ENCODE measurements at places on chromosomes 2 and 18.

DNA sequence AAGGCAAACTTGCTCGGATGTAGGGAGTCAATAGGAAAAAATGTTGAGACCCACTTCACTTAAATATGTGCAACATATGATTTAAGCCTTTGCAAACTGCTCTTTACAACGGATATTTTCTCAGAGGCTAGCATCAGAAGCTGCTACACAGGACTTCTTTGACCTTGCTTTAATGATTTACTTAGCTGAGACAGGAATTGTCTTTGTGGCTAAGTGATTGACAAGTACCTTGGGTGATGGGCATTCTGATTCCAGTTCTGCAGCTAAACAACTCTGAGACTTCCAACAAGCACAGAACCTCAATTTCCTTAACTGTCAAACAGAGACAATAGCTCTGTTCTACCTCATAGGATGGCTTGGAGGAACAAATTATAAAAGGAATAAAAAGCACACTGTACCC, 150.2 kb downstream of the NCKAP5 start:
- no peak for DNase-seq

DNA sequence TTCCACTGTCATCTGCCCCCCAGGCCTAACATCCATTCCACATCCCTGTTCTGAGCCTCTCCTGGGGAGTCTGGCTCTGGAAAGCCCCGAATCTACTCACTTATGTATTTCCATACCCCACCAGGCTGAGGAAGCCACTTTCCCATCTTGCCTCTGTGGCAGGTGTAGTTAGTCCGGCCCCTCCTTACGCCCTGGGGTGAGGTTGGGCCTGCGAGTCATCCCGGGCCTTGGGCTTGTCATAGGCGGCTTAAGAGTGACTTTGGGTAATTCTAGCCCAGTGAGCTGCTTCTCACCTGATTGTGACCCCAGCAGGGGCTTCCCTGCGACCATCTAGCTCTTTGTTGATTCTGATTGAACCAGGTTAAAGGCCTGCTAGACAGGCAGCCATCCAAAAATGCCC, 21.1 kb downstream of the PCARE start:
- DNase-seq = no peak

DNA sequence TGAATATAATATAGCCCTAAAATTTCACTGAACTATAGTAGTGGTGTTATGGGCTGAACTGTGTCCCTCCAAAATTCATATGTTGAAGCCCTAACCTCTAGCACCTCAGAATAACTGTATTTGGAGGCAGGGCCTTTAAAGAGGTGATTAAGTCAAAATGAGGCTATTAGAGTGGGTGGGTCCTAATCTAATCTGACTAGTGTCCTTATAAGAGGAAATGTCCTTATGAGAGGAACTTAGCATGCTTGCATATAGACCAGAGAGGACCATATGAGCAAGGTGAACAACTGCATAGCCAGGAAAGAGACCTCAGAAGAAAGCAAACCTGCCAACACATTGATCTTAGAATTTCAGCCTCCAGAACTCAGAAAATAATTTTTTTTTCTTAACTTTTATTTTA, 238.4 kb downstream of the ZEB2 start:
- DNase-seq = no peak

- no peak for DNase-seq
Measured at GRCh38 chr2:191479680-191480023, 198.3 kb upstream of the NABP1 start.

DNA sequence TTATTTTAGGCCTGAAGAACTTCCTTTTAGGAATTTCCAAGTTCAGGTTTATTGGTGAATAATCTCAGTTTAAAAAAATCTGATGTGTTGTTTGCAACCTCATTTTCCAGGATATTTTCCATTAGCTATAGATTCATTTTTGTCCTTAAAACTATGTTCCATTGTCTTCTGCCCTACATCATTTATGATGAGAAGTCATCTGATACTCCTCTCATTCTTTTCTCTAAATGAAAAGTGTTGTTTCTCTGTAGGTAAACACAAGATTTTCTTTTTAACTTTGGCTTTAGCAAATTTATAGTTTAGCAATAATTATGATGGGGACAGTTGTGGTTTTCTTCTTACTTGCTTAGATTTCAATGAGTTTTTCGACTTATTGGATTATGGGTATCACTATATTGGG, 427.3 kb downstream of the DCDC2C start:
- DNase-seq = no peak

DNA sequence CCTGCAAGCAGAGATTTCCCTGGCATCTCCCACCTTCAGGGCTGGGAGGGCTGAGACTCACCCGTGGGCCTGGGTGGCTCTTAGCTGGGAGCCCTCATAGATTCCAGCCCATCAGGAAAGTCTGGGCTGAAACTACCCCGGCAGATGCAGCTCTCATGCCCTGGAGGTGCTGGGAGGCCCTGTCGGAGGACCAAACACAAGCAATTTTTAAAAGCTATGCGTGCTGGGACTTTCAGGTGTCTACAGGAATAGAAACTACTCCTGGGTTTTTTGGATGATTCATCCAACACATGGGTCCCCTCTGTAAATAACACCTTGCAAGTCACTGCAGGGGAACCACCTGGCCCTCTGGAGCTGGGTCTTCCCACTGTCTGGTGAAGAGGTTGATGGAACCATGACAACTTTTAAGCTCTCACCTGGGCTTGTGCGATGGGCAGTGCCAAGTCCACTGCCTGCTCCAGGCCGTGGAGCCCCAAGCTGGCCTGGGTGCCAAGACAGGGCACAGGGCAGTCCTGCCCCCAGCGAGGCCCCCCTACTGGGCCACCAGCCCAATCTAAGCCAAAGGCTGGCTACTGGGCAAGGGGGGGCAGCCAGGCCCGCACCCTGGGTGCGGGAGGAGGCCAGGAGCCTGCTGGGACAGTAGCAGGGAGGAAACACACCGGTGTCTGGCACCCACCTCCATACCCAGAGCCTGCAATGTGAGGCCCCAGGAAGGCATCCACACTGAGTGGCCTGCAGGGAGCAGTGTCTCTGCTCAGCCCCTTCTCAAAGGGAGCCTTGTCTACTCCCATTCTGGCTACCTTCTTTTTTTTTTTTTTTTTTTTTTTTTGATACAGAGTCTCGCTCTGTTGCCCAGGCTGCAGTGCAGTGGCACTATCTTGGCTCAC, 1.1 kb upstream of the GPR55 start:
- DNase-seq = no peak

DNA sequence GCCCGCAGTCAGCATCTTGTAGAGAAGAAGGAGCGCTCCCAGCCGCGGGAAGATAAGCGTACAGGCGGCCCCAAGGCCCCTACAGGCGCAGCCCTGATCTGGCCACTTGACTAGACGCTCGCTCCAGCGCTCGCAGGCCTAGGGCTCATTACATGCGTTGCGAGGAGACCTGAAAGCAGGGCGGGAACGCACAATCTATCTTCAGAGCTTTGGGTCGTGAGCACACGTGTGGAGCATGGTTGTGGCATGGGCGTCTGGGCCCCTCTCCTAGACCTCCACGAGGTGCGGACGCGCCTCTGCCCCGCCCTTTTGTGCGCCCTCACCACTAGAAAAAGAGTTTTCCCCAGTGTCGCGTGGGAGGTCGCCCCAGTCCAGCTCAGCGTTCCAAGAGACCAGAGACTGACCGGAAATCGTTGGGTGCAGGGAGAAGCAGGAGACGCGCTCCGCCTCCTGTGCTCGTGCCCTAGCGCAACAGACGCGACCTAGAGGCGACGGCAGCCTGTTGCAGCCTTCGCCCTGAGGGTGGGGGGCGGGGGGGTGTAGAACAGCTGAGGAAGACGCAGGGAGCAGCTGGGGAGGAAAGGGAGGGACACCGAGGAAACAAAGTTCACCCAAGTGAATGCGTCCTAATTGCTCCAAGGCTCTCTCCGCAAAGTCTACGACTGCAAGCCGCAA, 12.6 kb downstream of the NR4A2 start:
- peak; percentile 13 for DNase-seq
